ENCODE measurements at places on chromosomes 11 and 22. TPM values are rescaled to one million over a fixed set of nuclear protein-coding genes. Genes with fewer than 3 reads are reported as not detected.

The EHF gene
- 0.59 TPM for total RNA-seq

The FJX1 gene
- total RNA-seq = 48.5 TPM

The NRGN gene
- not detected for total RNA-seq

The USP35 gene
- 5.4 TPM for total RNA-seq

The OR8K1 gene
- total RNA-seq = not detected

The SLC22A9 gene
- not detected for total RNA-seq

DNA sequence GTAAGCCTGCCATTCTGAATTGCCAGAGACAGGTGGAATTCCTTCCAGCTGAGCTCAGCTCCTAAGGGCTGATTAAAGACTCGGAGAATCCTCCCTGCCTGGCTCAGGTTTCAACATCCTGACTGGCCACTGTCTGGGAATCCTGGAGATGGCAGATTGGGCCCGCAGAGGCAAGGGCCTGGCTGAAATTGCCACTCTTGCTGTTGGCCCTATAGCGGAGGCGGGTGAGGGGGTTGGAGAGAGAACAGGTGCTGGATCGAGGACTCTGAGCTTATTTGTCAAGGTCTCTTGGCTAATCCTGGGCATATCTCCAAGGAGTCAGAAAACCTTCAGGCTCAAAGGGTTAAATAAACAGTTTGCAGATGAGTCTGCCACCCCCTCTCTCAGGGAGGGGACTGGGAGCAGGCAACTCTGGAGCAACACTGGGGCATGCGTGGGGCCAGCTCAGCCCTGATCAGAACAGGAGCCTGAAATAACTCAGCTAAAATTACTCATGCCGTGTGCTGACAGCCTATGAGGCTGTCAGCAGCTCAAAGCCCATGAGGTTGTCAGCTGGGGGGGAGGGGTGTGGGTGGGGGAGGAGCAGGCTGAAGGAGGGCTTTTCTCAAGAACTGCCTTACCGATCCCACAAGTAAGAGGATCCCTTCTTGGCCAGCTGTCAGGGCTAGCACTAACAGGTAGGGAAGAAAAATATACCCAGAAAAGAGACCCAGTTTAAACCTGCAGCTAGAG is 14.7 kb upstream of the MFRP start:
- peak; percentile 75 for DNase-seq

DNA sequence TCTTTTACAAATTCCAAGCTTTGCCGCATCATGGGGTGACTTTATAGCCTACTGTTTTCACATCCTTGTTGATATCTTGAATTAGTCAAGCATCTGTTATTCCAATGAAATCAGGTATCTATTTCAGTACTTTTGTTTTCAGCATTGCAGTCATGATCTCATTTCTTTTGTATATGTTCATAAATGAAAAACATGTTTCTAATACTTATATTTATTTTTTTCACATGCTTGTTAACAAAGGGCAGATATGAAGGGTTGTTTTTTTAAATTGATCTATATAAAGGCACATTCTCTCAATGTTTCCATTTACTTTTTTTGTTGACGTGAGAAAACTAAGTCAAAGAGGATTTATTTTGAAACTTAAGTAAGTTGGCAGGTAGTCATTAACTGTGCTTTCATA is 964.8 kb downstream of the JRKL start:
- no peak for DNase-seq

DNA sequence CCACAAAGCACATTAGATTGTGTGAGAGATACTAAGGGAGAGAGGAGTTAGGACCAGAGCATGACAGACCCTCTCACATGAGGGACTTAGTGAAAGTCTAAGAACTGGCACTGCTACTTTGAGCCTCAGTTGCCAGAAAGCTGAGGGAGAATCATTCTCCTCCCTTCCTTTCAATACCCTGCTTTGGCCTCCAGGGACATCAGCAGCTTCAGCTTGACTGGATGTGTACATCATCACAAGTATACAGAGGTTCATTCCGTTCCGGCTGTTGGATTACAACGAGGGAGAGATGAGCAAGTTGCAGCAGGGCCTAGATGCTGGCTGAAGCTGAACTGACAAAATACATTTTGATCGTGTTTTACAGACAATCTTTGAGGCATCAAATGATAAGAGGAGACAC is 15.7 kb upstream of the ANO5 start:
- no peak for DNase-seq

DNA sequence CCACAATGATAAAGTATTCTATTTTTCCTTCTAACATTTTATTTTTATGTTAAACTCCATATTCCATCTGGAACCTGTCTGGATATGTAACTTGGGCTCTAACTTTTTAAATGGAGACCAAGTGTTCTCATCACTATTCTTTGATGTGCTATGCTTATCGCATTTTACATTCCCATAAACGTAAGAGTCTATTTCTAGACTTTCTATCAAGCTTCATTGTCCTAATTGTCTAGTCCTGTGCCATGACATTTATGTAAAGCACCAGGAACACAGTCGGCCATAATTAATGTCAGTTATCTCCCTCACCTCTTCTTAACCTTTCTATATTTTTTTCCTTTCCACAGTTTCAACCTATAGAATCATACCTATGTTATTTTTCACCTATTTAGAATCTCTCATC is 113.9 kb upstream of the TEAD1 start:
- no peak for DNase-seq

DNA sequence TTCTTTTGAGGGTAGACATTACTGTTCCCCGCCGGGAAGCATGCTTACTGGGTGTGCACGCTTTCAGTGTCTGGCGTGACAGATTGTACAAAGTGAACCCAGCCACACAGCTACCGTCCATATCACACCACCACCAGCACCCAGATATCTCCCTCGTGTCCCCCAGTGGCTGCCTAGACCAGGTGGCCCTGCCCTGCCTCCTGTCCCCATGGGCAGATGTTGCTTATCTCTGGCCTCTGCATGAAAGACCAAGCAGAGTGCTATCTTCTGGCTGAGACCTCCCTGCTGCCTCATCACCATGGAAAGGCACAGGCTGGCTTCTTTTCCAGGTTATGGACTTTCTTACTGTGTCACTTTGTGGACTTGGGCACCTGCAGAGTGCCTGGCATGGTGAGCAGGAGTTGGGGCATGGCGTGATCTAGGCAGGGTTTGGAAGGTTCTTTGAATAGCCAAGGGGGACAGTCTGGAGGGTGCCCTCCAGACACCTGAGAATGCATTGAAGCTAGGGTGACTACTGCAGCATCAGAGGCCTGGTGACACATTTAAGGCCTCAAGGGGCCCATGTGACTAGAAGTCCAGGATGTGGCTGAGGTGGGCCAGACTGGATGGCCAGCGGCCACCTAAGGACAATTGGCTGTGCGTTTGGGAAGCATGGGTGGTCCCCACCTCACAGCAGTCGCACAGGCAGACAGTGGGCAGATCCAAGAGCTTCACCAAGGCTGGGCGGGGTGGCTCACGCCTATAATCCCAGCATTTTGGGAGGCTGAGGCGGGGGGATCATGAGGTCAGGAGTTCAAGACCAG is 4.7 kb downstream of the TANGO2 start:
- DNase-seq = no peak

GRCh38 chr11:40170078-40170477 is 1289.4 kb downstream of the LRRC4C start:
- DNase-seq = no peak

- DNase-seq = no peak
Measured at GRCh38 chr22:37145180-37146050, 4.3 kb downstream of the IL2RB start.
